Esophagus squamous epithelium (tissue), 5 donors: ENCODE measurements at places on chromosomes 6 and 20.

DNA sequence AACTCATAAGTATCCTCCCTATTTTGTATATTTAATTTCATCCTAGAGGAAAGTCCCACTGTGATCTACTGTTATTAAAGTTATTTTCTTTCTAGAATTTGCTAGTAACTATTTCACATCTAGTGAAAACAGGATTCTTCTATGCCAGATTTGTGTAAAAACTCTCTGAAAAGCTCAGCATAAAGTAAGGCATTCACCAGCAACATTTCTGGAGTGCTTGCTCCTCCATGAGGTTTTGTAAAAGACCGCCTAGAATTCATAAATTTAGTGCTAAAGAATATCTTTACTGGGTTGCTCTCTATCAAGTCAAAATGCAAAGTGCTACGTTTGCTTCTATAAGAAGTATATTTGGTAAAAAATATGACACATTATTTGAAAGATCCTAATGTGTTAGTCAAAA, 173.5 kb upstream of the IRAK1BP1 start:
- no peak for DNase-seq

DNA sequence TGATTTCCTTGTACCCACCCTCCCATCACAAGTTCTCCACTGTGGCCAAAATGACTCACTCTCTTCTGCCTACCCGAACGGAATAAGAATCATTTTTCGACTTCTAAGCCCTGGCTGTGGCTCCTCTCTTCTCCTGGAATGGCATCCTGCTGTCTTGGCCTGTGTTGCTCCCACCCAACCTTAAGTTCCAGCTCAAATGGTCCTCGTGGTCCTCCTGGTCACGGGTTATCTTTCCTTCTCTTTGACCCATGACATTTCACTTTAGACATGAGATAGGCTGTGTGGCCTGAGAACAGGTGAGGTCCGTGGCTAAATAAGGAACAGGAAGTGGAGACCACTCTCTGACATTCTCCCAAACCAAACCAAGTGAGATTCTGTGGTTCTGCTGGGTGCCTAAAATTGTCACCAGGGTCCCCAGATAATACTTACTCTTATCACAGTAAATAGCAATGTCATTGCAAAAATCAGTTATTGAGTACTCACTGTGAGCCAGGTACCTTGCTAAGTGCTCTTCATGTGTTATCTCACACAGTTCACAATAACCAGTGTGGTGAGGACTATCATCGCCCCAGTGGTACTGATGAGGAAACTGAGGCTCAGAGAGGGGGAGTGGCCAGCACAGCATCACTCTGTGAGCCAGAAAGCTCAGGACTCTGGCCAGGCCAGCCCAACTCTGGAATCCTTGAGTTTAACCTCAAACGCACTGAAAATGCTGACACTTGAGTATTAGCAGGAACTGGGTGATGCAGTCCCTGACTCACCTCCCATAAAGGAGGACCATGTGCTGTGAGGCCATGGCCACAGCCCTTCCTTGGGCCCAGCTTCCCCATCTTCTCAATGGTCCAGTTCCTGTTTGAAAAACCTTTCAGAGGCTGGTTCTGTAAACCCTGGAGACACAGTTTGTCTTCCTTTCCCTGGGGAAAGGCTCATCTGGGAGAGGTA, 74.8 kb upstream of the SIRPA start:
- DNase-seq, result no peak

- DNase-seq, result no peak
Measured at GRCh38 chr20:33684533-33685327, 1.5 kb downstream of the E2F1 start.

GRCh38 chr20:15191082-15191723, 853.8 kb upstream of the FLRT3 start:
- no peak for DNase-seq

DNA sequence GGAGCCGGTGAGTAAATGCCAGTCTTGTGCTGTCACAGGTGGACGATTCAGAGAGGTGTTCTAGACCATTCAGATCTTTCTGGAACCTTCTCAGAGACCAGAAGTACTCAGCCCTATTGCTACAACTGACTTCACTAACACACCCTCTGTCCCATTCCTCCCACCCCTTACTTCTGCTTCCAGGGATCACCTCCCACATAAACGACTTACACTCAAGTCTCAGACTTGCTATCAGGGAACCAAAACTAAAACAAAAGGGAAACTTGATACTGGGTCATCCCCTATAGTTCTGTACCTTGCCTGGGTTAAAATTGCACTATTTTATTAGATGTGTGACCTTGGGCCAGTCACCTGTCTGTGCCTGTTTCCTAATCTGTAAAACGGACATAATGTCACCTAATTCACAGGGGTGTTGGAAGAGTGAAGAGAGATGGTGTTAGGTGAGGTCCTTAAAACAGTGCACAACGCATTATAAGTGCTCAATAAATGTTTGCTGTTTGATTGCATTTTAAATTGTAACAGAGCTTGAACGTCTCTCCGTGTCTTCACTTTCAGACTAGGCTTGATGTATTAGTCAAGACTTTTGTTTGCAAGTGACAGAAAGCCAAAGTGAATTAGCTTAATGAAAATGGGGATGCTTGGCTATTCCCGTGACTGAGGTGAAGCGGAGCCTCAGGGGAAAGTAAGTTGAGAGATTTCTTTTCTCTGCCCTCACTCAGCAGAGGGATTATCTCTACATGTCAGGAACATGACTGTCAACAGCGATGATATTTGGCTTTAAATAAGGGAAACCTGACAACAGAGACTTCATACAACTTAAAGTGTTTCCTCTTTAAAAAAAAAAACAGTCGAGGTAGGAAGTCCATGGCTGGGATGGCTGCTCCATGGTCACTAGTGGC, 3.0 kb upstream of the SRXN1 start:
- DNase-seq, result no peak

DNA sequence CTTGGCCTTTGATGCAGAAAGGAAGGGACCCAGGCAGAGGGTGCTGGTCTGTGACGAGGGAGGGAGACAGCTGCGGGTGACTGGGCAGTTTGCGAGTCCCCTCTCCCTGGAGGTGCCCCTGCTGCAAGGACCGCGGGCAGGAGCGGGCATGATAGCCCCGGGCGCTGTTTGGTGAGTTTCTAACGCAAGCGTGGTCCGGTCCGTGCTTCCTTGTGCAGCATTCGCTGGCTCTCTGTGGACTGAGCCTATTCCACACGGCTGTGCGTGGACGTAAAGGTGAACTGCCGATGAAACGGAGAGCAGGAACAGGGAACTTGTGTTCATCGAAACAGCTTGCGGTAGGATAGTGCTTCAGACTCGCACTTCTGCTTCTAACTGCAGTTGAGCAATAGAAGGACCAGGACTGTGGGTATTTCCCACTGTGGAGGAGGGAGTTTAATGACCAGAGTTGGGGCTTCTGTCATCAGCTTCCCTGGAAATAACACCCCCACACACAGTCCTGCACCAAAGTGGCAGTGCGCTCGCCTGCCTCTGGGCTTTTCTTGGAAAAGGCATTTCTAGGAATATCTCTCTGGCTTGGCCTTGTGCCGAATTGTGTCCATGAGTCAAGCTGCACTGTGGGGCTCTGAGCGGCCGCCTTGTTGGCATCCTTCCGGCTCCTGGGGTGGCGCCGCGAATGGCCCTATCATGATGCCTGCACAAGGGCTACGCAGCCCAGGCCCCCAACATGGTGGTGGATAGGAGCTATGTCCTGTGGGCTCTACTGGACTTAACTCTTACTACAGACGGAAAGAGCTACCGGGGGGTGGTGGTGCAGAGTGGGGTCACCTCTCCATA, 48.9 kb downstream of the DUSP22 start:
- no peak for DNase-seq

- no peak for DNase-seq
Measured at GRCh38 chr6:35970181-35970580, 49.3 kb upstream of the SRPK1 start.

GRCh38 chr20:63553251-63553932, 567 bp upstream of the FNDC11 start:
- peak; percentile 52 for DNase-seq

- no peak for DNase-seq
Measured at GRCh38 chr6:12112540-12113189, 100.6 kb downstream of the HIVEP1 start.

GRCh38 chr6:35213298-35213791, 411 bp upstream of the SCUBE3 start:
- no peak for DNase-seq

GRCh38 chr6:32945953-32946352, 5.1 kb upstream of the HLA-DMB start:
- no peak for DNase-seq

GRCh38 chr6:40183902-40184301, 249.6 kb upstream of the MOCS1 start:
- DNase-seq, result no peak

DNA sequence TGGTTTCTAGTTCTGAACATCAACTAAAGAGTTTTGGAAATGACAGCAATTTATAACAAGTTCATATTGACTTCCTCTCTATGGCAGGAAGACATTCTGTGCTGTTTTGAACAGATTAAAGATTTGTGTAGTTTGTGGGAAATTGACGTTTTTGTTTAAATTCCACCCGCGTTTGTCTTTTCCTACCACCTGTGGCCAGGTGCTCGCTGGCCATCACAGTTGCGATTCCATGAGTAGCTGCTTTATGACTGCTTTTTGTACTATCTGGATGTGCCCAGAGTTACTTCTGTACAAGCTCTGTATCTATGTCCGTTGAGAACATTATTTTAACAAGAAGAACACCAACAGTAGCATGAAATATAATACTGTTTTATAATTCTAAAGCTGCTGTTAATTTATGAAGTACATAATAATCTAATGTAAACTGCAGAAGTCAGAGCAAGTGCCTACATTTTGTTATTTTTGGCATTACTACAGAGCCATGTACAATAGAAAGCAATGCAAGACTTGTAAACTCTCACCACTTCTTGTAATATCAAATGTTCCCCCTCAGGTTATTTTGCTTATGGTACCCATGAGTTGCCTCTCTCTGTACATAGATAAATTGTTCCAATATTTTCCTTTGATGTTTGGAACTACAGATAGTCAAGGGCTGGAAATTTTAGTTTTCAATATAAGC, 33.5 kb downstream of the ZBTB2 start:
- no peak for DNase-seq

GRCh38 chr20:33669873-33670640, 3.3 kb downstream of the ACTL10 start:
- DNase-seq, result no peak

DNA sequence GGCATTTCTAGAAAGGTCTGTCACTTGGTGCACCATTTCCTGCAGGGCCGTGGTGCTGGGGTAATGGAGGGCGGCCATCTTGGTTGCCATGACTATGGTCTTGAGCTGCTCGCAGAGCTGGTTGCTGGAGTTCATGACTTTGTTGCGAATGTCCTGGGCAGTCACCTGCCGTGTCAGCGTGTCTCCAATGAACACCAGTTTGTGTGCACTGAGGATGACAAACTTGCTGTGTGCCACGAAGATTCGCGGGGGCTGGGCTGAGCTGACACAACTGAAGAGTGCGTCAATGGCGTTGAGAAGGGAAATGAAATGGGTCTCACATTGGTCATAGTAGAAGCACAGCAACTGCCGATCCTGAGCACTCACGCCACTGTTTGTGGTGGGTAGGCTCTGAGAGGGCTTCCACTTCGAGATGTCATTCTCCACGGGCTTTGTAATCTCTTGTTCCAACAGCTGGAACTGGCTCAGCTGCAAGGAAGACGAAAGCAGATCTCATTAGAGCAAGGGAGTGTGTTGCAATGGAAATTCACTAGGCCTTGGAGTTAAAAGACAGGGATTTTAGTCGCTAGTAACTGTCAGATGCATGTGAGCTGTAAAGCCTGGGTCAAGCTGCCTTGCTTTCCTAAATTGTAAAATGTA, 47.1 kb downstream of the NEDD9 start:
- DNase-seq, result no peak

GRCh38 chr6:141463237-141463977, 669.3 kb upstream of the GJE1 start:
- DNase-seq, result no peak

DNA sequence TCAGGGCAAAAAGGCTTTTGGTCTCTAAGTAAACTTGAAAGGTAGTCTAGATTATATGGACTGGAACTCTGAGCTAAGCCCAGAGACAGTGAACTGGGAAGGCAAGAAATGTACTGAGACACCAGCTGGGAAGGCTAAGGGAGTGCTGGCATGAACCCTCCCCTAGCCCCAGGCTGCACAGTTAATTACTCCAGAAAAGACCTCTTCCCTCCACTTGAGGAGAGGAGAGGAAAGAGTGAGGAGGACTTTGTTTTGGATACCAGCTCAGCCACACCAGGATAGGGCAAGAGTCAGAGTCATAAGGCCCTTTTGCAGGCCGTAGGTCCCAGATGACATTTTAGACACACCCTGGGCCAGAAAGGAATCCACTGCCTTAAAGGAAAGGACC, 84.1 kb upstream of the GJE1 start:
- no peak for DNase-seq

DNA sequence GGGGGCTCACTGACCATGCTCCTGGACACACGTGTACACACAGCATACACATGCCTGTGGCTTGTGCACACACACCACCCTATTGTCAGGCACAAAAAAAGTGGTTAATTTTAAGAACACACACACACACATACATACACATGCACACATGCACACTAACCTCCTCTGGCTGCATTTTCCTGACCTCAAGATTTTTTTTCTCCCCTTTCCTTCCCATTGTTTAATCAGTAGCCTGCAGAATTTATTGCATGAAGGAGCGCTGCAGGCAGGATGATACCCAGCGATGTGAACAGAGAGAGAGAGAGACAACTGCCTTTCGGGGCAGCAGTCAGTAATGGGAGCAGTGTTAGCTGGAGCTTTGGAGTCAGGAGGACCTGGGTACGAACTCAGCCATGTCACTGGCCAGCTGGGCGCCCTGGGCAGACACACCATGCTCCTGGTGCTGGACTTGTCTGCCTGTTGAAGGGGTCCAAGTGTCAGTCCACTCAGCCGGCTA, 990 bp upstream of the TRAF3IP2 start:
- DNase-seq, result no peak

DNA sequence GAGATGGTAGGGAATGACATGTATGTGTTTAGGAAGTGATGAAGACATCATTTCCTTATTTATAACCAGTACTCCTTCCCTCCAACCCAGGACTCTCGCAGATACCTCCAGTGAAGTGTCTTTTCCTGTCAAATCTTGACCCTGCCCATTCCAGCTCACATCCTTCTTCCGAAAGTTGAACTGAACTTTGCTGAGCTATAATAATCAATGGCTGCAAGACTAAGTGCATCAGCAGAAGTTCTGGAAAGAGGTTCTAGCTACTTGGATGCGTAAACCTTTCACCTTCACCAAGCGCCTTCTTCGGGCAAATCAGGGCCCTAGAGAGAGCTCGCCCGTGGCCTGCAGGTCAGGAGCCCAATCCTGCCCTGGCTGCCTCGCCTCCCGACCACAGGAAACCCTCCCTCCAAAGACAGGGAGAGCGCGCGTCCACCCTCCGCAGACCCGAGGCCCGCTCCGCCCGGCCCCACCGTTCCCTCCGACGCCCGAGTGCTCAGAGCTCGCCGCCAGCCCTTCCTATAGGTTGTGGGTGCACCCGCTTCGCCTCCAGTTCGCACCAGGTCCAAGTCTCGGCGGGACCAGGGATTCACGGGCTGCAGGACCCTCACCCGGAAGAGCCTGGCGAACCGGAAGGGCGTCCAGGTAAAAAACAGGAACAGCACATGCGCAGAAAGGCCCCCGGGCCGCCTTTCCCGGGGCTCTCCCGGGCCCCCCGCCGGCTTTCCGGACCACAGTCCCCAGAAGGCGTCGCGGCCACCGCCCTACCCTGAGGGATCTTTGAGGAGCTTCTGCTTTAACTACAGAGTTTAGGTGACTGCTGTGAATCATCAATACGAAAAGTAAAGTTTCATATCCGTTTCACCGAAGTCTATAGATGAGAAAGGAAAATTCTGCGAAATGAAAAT, at the start of gene ZNF334:
TSS of gene ZNF334 (minus strand) at position 617 of the 902 bp plus-strand sequence. CDS start 1,457 bp downstream, outside the sequence.
- DNase-seq, result no peak
